ENCODE measurements at places on chromosomes 4 and X.

- no peak for DNase-seq
Measured at GRCh38 chr4:52548818-52549570, 110.1 kb downstream of the USP46 start.

DNA sequence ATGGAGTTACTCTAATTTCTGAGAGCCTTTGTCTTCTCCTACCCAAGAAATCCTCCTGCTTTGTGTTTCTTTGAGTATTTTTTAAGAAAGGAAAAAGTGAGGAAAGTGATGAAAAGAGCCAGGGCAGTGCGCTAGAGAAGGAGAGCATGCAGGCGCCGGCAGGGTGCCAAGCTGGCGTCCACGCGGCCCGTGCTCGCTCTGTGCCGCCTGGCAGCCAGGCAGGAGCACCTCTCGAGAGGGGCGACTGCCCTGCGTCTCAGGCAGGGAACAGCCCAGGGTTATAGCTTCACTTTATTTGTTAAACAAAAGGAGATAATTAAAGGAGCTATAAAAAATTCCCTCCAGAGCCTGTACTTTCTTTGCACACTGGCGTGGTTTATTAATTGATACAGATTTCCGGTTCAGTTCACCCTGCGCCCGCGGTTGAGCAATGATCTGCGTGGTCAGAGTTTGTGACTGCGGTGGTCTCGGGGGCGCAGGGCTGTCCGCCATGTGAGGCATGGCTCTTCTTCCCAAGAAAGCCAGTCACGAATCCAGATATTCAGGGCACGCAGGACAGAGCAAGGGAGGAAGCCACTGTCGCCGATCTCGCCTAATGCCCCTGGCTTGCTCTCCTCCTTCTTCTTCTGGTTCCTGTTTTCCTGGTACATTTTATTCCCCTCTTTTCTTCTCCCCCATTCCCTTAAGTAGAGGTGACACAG, 110.8 kb upstream of the PAQR3 start:
- no peak for DNase-seq

DNA sequence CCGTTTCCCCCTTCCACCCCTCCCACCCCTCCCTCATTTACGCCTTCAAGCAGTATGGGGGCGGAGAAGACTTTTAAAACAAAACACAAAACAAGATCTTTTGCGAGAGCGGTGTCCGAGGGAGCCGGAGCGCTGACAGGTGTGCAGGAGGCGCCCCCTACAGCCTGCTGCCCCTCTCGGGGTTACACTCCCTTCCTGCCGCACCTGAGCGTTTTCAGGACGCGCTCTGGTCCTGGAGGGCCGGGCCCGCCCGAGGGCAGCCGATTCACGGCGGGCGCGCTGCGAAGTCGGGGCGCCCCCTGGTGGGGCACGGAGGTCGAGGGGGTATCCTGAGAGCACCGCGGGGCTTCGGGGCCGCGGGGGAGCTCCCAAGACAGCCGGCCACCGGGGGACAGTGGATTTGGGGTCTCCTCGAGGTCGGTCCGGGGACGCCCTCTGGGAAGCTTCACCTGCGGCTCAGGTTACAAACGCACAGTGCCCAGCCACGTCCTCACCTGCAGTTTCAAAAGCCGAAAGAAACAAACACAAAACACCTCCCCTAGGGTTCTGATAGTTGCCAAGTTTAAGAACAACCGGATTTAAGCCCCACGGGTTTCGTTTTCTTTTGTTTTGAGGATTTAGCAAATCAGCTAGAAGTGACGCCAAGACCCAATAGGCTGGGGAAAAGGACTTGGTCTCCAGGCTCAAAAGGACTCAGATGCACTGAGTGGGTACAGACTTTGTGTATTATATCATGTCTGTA, 8.0 kb upstream of the NEUROG2 start:
- peak; percentile 77 for DNase-seq

- DNase-seq, result no peak
Measured at GRCh38 chrX:63958134-63958865, 173.3 kb upstream of the ARHGEF9 start.

DNA sequence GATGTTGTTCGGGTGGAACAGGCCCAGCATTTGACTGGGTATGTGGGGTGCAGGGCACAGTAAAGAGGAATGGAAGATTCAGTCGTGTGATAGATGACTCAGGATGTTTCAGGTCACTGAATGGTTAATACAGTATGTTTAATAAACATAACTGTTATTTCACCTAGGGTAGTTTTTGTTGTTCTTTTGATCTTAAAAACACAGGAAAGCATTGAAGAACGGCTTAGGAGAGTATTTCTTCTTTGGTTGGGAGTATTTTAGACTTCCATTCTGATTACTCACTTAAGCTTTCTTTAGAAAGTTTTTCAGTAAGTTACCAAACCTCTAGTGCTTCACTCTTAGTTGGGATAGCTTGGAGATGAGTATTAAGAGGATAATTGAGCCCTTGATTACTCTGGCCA, 62.3 kb downstream of the STAG2 start:
- no peak for DNase-seq

GRCh38 chr4:139555705-139556070, 331 bp downstream of the SETD7 start:
- DNase-seq, result peak; percentile 14

DNA sequence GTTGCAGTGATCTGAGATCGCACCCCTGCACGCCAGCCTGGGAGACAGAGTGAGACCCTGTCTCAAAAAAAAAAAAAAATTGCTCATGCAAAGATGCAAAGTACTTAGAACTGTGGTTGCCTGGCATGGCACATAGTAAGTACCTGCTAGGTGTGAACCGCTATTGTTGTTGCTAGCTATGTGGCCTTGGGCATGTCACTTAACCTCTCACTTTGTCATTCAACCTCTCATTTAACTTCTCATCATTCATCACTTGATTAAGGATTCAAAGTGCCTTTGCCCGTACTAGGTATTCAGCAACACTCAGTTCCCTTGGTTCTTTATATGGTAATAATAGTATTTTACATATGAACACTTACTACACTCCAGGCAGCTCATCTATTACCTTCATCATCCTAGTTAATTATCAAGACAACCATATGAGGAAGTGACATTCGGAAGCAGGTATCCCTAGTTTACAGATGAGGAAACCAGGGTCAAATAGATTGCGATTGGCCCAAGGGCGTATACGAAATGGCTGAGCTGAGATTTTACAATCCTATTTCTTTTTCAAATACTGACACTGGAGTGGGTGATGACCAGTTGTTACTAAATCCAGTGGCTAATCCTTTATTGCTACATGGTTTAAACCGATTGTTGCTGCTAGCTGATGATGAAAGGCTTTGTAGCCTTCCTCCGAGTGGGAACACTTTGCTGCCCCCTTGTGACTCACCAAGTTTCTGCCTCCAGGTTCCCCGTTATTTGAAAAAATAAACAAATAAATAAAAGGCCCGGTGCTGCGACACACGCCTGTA, 28.8 kb upstream of the SOWAHD start:
- peak; percentile 14 for DNase-seq

- DNase-seq, result no peak
Measured at GRCh38 chr4:133694416-133694815, 507.2 kb downstream of the PABPC4L start.

DNA sequence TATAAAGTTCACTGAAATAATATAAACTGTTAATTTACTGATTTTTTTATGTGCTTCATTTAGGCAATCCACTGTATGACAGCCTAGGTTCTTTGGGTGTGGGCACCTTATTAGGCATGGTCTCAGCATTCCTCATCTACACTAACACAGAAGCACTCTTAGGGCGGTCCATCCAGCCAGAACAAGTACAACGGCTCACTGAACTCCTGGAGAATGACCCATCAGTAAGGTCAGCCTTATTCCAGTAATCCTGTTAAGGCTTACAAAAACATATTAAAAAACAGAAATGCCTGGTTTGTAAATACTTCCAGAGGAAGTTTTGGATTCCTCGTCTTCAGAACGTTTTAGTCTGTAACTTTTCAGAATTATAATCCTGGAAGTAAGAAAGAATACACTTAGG, 80.1 kb downstream of the SLC30A9 start:
- DNase-seq, result no peak

GRCh38 chr4:95178938-95179337, 369.8 kb downstream of the UNC5C start:
- no peak for DNase-seq

DNA sequence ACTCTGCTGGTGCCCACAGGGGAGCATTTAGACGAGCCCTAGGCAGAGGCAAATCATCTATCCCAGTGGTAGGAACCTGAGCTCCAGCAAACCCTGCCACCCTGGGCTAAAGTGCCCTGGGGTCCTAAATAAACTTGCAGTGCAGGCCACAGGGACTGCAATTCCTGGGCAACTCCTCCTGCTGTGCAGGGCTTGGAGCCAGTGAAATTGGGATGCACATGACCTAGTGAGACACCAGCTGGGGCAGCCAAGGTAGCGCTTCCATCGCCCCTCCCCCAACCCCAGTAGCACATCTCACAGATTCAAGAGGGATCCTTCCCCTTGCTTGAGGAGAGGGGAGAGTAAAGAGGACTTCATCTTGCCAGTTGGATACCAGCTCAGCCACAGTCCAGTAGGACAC, 44.1 kb downstream of the CHRNA9 start:
- no peak for DNase-seq

DNA sequence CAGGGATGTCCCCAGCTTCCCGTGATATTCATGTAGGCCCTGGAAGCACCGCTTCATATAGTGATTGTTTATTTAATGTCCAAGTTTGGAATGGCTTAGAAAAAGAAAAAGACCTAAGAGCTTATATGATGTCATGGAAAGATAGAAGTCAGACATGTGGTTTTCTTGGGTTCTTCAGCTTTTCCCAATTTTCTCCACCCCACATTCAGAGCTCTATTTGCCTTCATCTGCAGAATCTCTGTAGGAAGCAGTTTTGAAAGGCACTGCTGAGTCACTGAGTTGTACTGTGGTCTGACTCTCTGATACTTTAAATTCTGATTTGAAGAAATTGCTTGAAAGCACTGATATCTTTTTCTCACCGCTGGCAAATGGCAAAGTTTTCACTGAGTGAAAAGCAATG, 120.6 kb upstream of the EDNRA start:
- DNase-seq, result no peak

DNA sequence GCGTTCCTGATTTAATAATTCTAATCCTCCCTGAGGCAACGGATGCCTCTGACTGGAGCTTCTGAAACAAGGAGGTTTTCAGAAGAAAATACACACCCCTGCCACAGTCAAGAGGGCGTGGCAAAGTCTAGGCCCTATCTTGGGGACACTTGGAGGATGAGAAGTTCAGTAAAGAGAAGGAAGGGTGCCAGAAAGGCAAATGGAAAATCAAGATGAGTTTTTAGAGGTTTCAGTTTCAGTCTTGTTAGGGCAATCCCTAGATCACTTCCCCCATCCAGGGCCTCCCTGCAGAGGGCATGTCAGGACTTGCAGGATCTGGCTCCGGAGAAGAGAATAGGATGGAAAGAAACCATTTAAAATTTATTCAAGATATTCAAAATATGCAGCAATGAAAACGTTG, 28.5 kb upstream of the FGF2 start:
- no peak for DNase-seq

DNA sequence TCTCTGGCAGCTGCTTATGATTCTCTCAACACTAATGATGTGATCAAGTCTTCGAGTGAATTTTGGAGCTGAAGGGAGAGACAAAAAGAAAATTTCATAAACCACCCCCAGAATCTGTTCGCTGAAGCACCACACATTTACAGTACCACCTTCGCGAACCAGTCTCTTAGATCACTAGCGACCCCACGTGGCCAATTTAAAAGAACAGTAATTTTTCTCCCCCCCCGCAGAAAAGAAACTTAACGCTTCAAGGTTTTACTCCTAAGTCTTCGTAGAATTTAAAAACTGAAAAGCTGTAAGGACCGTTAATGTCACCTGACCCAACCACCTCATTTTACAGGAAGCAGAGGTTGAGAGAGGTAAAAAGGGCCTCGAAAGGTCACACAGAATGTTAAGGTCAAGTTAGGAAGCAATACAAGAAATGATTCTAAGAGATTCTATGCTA, 187.5 kb downstream of the QDPR start:
- no peak for DNase-seq

GRCh38 chr4:9952415-9952950, 68.8 kb downstream of the SLC2A9 start:
- no peak for DNase-seq

Data from stimulated activated CD4-positive, alpha-beta T cell treated with anti-CD3 and anti-CD28 coated beads, TNF-alpha, amount 100 ng/mL, for 48 hours (primary cell).